Stimulated activated CD4-positive, alpha-beta T cell treated with anti-CD3 and anti-CD28 coated beads, Interleukin-2, amount 100 ng/mL, for 24 hours (primary cell): ENCODE measurements at places on chromosomes 11 and 22.

DNA sequence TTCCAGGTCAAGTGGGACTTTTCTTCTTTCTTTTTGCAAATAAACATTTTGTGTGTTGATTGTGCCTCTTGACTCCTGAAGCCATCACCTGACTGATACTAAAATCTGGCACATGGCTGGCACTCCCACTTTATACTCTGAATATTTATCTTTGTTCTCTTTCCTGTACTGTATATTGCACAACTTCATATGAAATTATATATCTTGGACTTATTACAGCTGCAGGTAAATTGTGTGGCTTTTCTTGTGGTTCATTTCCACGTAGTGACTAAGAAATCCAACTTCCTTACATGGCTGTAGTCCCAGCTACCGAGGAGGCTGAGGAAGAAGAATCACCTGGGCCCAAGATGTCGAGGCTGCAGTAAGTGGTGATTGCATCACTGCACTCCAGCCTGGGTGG lies 23.7 kb upstream of the OR5B12 start:
- DNase-seq = no peak

DNA sequence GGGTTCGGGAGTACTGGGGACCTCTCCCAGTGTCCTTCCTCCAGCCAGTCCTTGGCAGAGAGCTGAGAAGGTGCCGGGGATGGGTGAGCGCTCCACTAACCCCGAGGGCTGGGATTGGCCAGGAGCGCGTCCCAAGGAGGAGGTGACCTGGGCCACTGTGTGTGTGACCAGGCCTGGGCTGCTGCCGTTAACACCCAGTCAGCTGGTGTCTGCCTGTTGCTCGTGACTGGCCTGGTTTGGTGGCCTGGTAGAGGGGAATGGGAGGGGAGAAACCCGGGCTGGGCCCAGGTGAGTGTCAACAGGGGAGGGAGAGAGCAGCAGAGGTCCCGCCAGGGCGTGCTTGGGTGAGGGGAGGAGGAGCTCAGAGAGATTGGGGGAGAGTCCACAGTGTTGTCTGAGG lies 29.9 kb upstream of the GRAMD4 start:
- DNase-seq = no peak

GRCh38 chr11:124863137-124863825 lies 2.0 kb upstream of the ROBO3 start:
- DNase-seq = no peak

GRCh38 chr11:16148301-16148931 lies 207.9 kb downstream of the SOX6 start:
- no peak for DNase-seq

GRCh38 chr11:76030286-76030685 lies 176.0 kb downstream of the WNT11 start:
- no peak for DNase-seq

GRCh38 chr11:1768141-1768469 lies 4.4 kb upstream of the CTSD start:
- no peak for DNase-seq

DNA sequence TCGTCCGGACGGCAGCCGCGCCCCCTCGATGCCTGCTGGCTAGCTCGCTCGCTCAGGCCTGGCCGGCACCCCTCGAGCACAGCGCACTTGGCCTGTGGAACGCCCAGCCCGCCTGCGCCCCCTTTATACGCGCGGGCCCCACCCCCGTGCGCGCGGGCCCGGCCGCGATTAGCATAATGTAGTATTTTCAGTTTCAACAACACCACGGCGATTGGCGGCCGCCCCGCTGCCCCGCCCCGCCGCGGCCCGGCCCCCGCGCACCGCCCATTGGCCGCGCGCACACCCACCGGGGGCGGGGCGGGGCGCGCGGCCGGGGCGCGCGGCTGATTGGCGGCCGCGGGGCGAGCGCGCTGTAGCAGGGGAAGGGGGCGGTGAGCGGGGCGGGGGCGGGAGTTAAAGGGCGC lies at the start of gene CDKN1C:
Gene CDKN1C (minus strand): TSS at position 98 of the 404 bp plus-strand sequence. CDS start 319 bp downstream, outside the sequence.
- DNase-seq = peak; percentile 78

DNA sequence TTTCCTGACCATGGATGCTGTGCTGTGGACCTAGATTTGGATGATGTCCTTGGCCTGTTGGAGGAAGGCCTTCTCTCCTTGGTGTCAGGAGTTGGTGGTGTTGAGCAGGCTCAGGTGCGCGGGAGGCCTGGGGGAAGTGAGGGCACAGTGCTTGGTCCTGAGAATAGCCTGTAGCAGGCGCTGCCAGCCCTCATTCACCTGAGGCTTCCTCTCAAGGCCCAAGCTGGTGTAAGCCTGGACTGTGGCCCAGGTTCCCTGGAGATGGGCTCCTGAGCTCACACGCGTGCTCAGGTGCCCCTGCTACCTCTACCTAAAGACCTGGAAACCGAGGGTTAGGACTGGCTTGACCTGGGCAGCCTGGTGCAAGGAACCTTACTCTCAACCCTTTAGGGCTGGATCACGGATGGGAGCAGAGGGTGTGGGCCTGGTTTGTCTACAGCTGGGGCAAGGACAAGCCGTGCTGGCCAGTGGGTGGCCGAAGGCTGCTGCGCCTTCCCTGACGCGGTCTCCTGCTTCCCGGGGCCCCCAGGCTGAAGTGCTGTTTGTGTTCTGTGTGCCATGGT lies 7.8 kb upstream of the GRAMD4 start:
- DNase-seq = no peak

DNA sequence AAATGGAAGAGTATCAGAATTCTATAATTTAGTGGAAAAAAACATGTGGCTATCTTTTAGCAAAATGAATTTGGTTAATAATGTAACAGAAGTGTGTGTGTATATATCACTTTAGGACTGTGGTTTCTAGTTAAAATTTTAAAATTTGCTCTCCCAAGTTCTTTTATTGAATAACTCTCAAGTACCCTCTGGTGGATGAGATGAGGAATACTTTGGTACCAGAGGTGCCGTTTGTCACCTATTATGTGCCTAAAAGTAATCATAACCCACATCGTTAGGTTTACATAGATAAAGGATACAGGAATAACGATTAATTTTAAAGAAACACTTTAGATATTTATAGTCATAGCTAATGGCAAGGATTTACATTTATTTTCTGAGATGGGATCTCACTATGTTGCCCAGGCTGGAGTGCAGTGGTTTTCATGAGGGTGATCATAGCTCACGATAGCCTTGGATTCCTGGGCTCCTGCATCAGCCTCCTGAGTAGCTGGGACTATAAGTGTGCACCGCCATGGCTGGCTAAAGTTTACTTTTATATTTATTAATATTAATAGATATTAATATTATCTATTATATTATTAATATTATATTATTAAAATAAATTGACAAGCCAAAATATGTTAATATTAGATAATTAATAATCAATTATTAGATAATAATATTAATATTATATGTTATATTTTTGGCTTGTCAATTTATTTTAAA lies 66.7 kb upstream of the CAPRIN1 start:
- no peak for DNase-seq

DNA sequence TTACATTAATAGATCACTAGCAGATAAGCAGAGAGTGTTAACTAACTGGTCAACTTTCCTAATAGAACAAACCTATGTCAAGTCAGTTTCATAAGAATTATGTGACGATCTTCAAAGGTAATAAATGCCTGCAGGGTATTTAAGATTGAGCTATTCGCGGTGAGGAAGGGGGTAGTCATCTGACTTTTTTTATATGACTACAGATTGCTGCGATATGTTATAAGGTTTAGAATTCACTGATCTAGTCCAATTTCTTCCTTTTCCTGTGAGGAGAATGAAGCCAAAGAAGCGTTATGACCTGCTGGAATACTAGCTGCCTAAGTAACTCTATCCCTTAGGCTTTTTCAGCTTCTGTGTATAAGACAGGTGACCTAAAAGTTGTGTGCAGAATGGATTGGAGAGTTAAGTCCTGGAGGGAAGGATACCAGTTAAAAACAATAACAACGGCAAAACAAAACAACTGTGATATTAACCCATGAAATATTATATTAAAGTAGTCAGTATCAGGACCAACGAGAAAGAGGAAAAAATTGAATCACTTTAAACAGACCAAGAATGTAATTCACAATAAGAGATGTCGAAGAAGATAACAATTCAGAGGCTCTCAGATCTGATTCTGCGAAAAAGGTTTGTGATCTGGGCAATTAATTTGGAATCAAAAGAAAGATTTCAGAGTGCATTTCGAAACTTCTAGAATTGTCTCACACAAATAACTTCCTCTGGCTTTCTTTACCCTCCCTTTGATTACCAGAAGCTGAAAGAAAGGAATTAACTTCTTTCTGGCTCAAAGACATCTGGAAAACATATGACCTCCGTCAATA lies 630 bp downstream of the CASP4 start:
- DNase-seq = no peak

DNA sequence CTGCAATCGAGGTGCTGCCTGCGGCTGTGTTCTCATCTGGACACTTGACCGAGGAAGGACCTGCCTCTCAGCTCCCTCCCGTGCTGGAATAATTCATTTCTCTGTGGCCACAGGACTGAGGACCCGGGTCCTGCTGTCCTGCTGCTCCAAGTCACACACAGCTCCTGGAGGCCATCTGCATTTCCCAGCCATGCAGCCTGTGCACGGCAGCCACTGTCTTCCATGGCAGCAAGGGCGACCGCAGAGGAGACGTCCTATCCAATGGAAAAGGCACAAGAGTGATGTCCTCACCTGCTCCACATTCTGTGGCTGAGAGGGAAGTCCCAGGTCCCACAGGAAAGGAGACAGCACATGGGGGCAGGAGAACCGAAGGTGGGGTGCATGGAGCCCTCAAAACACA lies 495.8 kb downstream of the BRD1 start:
- DNase-seq = no peak

GRCh38 chr11:70068950-70069349 lies 9.2 kb upstream of the ANO1 start:
- no peak for DNase-seq

- no peak for DNase-seq
These were observed 106.2 kb downstream of the IGLL1 start for GRCh38 chr22:23473901-23474300.
